ENCODE measurements at places on chromosomes 4 and X.

- no peak for DNase-seq
Measured at GRCh38 chr4:174358410-174358809, 74.7 kb downstream of the CEP44 start.

DNA sequence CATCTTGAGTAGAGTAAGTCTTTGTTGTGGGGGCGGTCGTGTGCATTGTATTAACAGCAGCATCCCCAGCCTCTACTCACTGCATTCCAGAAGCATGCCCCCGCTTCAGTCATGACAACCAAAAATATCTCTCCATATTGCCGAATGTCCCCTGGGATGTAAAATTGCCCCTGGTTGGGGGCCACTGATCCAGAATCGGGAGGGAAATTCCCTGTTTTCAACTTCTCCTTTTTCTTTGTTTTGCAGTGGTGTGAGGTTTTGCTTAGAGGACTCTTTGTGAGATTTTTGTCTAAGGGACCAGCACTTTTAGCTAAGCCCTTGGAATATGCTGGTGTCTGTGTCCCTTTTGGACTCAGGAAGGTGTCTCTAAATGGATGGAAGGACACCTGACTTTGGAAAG lies 3.0 kb upstream of the IL13RA1 start:
- DNase-seq = no peak

DNA sequence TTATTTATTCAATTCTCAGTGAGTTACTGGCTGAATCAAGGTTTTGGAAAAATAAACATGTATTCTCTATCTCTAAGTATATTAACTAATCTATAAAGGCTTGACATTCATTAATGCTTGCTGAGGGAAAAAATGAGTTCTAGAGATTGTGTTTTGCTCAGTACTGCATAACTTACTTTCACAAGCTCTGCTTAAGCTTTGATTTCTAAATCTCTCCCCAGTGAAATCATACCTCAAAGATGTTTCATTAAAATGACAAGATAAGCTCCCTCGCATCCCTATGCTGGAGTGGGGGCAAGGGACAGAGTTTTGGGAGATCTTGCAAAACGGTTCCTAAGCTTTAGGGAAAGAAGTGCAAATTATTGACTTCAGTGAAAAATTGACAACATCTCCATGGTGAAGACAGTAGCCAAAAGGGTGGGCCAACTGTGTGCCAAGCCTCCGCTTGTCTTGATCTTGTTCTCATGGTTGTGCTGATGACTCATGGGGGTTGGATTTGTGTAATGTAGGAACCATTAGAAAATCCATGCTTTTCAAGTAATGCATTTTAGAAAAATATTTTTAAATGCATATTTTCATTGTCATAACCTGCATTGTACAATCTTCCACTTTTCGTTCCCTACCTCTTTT lies 521.4 kb downstream of the RPA4 start:
- no peak for DNase-seq

GRCh38 chr4:7660176-7661039 lies 225.7 kb upstream of the PSAPL1 start:
- DNase-seq = no peak

DNA sequence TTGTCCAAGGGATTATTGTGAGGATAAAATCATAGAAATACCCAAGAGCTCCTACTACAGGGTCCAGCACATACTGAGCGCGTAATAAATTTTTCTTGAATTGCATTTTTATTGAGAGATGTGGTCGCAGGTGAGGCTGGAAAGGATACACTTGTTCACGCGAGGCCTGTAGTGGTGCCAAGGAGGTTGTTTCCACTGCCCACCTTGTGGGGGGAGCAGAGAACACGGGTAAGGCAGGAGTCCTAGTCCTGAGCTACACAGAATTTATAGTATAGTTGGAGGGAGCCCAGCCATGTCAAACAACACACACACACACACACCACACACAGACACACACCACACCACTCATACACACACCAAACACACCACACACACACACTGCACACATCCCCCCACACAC lies 31.8 kb upstream of the CYP4V2 start:
- DNase-seq = peak; percentile 19

Data from NAMALWA (cell line).